Activated naive CD4-positive, alpha-beta T cell (primary cell): ENCODE measurements at places on chromosomes 1 and 21.

DNA sequence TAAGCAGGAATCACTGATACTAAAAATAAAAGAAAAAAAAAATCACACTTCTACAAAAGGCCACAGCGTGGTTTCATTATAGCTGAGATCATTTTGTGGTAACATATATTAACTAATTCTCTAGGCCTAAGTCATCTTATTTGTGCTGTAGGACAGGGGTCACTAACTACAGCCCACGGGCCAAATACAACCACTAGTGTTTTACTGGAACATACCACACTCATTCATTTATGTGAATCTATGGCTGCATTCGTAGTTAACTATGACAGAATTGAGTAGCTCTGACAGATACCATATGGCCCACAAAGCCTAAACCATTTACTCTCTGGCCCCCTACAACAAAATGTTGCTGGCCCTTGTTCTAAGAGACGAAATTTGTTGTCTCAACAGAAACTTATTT is 224.4 kb downstream of the VAV3 start:
- DNase-seq: no peak

DNA sequence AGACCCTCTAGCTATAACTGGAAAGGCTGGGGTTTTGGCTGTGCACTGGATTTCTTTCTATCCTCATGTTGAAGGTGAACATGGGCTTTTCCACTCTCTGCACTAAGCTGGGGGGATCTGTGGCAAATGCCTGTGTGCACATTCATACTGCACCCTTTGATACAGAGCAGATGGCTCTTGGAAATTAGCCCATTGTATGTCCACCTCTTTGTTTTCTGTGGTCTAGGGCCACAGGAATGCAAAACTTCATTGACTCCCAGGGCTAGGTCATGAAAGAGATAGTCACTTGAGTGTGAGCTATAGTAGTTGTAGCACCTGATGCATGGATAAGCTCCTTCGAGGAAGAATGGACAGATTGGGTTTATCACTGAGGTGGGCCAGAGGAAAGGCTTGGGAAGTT is 5.7 kb upstream of the OR14A16 start:
- no peak for DNase-seq

GRCh38 chr1:6046279-6046678 is 591 bp downstream of the KCNAB2 start:
- DNase-seq: no peak

- no peak for DNase-seq
These were observed 1202.3 kb downstream of the NCAM2 start for GRCh38 chr21:22200378-22201092.

DNA sequence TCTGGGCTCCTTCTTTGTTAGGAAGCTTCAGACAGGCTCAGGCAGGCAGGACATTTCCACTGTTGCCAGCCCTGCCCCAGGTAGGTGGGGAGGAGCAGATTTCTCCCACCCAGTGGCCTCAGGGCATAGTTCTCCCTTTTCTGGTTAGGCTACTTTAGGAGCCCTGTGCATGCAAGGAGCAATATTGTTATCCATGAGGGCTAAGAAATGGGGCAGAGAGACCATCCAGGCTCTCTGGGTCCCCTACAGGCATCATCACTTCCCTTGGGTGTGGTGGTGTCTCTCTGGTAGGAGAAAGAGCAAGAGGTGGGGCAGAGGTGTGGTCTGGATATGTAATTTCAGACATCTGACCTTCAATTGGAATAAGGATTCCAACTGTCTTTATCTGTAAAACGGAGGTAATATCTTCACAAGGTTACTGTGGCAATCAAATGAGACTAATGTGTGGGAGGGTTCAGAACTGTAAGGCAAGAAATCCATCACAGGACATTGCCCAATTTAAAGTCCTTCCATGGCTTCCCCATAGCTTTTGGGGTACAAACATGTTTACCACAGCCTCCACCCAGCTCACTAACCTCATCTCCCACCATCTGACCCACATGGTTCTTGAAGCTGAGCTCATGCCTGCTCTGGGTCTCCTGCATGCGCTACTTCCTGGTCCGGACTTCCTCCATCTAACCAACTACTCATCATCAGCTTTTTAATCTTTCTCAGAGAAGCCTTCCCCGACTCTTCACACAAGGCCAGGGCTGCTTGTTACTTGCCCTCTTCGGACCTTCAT is 26.1 kb downstream of the PCAT6 start:
- no peak for DNase-seq

GRCh38 chr1:193685986-193686385 is 499.6 kb upstream of the B3GALT2 start:
- DNase-seq: no peak

DNA sequence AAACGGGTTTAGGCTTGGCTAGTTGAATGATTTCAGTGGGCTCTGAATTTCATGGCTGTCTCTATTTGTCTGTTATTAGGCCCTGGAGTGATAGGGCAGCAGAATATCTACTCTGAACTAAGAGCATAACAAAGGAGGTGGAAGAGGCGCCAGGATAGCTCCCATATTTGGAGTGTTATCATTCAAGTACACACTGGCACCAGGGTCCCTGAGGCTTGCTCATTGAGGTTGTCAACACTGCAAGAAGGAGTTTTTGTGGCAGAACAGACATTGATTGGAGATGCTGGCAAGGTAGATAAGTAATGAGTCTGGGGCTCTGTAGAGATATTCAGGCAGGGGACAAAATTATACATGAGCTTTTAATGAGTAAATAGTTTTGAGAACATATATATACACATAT is 1748.4 kb downstream of the MRPL39 start:
- DNase-seq: no peak

- no peak for DNase-seq
These were observed 29.3 kb downstream of the NUP133 start for GRCh38 chr1:229478852-229479251.

GRCh38 chr1:26744075-26744959 is 43.4 kb upstream of the PIGV start:
- peak; percentile 46 for DNase-seq

- no peak for DNase-seq
These were observed 38.0 kb downstream of the FOXO6 start for GRCh38 chr1:41399145-41399795.

DNA sequence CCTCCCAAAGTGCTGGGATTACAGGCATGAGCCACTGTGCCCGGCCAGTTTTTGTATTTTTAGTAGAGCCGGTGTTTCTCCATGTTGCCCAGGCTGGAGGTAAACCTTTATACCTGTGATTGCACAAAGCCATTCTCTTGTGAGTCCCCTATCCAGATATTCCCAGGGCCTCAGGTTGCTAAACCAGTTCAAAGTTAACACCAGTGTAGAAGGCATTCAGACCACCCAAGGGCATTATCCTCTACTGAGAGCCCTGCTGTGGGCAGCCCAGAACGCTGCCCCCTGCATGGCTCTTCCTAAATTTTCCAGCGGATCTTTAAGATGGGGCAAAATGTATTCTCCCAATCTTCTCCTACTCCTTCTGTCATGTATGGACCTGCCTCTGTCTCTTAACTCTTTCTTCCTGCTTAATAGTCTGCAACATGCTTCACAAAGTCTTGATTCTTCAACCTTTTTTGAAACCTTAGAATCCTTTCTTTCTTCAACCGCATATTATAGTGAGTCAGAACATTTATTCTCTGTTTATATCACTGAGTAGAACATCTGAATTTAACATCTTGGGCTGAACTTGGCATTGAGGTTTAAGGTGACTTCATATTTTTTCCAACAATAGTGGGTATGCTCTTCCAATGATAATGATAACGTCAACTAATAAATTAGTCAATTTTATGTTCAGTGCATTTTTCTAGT is 36.0 kb downstream of the UBE4B start:
- no peak for DNase-seq

DNA sequence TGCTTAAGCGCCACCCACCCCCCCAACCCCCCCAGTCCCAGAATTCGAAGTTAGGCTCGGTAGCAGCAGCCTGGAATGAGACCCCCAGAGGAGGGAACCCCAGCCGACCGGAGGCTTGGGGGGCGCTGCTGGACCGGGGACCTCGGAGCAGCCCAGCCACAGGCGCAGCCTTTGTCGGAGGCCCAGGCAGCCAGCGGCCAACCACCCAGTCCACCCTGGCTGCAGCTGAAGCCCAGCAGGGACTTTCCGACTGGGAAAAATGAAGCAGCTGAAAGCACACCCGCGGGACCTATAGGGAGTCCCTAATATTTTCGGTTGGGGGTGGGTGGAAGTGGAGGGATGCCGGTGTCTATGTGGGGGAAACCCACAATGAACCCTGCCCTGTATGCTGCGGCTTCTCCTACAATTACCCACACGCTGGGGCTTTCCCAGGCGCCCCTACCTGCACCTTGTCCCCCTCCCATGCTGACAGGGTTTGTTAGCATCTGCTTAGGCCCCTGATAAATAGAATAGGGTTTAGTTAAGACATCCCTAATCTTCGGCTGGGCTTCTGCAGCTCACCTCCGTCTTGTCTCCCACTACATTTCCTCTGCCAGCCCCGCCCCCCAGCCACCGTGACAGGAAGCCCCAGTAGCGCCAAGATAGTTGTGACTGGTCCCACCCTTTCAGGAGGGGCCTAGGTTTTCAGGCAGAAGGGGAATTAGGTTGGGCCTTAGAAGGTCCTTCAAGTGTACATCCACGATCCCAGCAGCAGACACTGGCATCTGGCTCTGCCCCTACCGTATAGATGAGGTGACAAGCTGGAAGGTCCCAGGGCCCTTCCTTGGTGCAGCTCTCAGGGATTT is 838 bp downstream of the CCDC28B start:
- DNase-seq: peak; percentile 66

GRCh38 chr21:37119421-37120218 is 46.6 kb downstream of the TTC3 start:
- no peak for DNase-seq

DNA sequence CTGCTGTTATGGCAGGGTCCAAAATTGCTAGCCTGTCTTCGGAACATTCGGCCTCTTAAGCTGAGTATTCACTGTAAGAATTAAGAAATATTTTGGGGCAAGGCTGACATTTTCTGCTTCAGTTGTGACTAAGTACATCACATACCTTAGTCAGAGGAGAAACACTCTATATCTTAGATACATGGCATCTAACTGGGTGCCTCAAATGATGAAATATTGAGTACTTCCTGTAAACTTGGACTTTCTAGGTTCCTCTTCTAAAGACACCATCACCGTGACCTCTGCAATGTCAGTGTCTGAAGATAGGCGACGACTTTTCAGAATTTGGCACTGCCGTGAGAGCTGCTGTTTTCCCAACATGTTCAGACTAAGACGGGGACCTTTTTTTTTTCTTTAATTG is 65.6 kb downstream of the PCBP3 start:
- DNase-seq: no peak

- no peak for DNase-seq
These were observed 410.1 kb upstream of the LYPLAL1 start for GRCh38 chr1:218763538-218763937.

DNA sequence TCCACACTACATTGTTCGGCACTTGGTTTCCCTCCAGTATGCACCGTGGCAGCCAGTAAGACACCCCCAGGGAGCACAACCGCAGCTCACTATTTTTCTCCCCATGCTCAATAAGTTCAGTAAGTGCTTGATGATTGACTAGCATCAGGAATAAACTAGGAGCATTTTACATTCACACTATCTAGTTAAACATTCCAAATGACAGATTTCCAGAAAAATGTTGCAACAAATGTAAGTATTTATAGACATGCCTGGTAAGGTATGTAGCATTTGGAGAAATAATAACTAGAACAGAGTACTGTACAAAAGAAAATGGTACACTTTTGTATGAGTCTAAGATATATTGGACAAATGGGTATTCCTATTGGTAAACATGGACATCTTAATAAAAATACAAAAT is 92.9 kb downstream of the SLC45A1 start:
- no peak for DNase-seq

GRCh38 chr1:6313393-6314200 is 52.7 kb upstream of the GPR153 start:
- no peak for DNase-seq

GRCh38 chr1:171213559-171214454 is 28.7 kb downstream of the FMO2 start:
- DNase-seq: no peak

DNA sequence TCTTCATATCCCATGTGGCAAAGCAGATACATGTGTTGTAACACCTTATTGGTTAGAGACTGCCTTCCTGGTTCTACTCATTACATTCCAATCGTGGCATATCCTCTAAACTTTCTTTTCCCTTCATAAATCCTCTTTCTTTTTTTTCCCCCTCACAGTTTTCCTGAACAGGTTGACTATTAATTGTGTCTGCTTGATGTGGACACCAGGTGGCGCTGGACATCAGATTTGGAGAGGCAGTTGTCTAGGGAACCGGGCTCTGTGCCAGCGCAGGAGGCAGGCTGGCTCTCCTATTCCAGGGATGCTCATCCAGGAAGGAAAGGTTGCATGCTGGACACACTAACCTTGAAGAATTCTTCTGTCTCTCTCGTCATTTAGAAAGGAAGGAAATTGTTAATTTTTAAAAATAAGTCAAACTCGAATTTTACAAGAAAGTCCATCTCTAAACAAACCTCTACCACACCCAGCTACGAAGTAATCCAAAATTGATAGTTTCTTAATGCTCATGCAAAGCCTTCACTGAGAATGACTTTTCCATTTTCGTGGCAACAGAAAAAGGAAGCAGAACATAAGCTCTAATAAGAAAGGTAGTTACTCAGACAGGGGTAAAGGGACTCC is 59.4 kb upstream of the ASB17 start:
- peak; percentile 5 for DNase-seq

DNA sequence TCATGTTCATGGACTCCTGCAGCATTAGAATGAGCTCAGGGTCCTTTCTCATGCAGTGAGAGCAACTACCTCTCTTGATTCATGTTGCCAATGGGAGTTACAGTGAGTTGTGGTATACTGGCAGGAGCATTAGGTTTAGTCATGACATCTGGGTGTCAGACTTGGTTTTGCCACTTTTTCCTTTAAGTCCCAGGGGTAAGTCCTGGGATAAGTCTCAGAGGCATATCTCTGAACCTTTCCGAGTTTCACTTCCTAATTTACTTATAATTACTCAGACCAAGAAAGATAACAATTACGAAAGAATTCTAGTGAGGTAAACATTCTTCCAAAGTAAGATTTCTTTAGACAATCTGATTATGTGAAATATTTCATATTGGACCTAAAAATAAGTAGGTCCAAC is 606.0 kb downstream of the SMYD3 start:
- DNase-seq: no peak

DNA sequence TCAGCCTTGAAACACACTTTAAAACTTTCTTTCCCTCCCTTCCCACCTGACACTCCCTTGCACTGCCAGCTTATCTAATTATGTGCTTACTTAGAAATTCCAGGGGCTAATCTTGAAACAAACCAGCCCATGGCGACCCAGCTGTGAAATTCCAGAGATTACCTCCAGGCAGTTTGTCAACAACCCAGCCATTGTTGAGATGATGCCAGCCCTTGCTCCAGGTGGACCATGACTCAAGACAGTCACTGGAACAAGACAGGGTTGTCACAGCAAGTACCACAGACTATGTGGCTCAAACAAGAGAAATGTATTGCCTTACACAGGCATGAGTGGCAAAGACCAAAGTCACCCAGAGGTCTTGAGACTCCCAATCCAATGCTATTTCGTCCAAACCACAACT is 7.9 kb downstream of the FYB2 start:
- DNase-seq: no peak

- no peak for DNase-seq
These were observed 99.2 kb upstream of the KCNK2 start for GRCh38 chr1:214983126-214983869.

- DNase-seq: no peak
These were observed 36.0 kb upstream of the DHCR24 start for GRCh38 chr1:54922921-54923421.

- DNase-seq: no peak
These were observed 809 bp downstream of the SYT11 start for GRCh38 chr1:155859881-155860871.
